ENCODE measurements at places on chromosomes 1 and 21.

DNA sequence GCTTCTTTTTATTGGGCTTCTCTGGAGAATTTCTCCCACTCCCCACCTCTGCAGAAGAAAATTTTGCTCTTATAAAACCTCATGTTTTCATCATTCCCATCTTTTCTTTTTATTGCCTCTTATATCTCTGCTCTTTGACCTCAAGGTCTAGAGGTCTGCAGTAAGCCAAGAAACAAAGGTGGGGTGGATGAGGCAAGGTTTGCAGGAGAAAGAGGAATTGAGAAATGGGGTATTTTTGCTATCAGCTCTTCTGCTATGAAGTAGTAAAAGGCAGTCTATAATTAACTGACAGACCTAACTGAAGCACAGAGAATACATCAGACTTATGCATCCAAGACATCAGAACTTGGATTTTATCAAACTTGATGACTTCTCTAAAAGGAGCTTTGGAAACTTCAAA is 22.9 kb downstream of the SYT11 start:
- DNase-seq = no peak

DNA sequence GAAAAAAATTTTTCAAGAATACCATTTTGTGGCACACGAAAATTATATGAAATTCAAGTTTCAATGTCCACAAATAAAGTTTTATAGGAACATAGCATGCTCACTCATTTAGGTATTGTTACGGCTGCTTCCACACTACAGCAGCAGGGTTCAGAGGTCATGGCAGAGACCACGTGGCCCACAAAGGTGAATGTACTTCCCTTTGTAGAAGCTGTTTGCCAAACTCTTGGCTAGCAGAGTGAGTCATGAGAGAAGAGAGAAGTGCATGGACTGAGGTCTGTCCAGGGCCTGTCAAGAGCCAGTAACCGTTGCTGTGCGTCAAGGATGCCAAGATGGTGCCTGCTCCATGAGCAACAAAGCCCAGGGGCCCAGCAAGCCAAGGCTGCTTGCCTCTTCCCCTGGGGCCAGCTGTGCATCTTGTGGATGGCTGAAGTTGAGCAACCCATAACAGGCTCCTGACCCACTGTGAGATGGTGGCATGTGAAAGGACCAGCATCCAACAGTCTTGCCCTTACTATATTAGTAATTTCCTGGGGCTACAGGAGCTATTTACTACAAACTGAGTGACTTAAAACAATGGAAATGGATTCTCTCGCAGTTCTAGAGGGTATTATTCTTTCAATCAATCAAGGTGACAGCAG is 64.8 kb upstream of the ATP5PO start:
- DNase-seq = peak; percentile 43

GRCh38 chr1:24720152-24720551 is 25.1 kb upstream of the CLIC4 start:
- no peak for DNase-seq

- no peak for DNase-seq
Measured at GRCh38 chr1:3327936-3328590, 126.4 kb upstream of the ARHGEF16 start.

DNA sequence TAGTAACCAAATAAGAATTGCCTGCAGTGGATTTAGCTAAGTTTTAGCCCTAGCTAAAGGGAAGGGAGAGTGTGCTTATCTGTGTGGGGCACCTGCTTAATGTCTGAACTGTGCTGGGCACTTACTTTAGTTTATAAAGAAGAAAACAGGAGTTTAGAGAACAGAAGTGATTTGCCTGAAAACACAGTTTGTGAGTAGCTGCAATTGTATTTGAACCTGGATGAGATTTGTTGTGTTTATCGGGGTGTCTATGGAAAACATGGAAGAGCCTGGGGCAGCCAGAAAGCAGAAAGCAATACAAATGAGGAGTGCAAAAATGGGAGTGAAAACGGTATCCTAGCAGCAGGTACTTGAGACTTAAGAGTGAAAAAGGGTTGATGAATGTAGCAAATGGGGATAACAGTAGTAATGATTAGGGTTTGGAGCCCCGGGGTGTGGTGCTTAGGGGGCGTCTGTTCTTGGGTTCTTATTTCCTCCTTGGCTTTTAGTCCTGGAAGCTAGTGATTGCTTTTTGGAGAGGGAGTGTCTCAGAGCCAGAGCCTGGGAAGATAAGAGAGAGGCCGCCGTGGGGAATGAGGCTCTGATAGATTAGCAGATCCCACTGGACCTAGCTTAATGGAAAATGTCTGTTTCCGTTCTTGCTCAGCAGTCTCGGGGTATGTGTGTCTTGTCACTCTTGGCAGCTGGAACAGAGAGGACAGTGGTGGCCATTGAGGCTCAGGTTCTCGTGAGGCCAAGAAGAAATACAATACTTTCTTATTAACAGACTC is 5.6 kb downstream of the PRCC start:
- no peak for DNase-seq

DNA sequence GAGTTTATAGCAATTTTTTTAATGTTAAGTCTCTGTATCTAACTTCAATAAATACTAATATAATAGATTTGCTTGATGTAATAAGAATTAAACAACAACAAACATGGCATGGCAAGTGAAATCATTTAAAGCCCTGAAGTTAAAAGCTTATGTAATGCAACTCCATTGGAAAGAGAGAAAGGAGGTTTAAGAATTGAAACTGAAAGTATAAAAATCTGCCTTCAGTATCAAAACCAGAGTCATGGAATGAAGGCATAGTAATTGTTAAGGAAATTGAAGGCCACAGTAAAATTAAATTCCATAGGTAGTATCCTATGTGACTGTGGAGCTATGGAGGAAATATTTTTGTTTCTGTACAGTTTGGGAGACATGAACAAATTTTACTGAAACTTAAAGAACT is 55.1 kb downstream of the PRDX6 start:
- peak; percentile 3 for DNase-seq

GRCh38 chr1:236289492-236290131 is 7.9 kb upstream of the ERO1B start:
- DNase-seq = no peak

- DNase-seq = peak; percentile 19
Measured at GRCh38 chr1:109498161-109498801, 4.4 kb downstream of the CYB561D1 start.

DNA sequence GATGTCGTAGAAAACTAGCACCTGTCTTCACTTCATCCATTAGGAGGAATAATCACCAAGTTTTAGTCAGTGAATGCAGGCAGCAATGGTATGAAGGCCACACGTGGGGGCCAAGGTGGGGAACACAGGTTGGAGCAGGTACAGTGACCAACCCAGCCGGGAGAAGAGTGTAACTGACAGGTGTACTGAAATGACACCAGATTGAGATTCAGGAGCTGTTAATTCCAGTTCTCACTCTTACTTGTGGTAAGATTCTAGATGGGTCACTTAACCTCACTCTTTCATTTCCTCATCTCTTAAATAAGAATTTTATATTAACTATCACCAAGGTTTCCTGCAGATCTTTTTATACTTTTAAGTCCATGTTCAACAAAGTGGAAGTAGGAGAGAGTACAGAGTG is 206.2 kb upstream of the PTBP2 start:
- no peak for DNase-seq

GRCh38 chr1:43344267-43344850 is 6.7 kb downstream of the MPL start:
- no peak for DNase-seq

DNA sequence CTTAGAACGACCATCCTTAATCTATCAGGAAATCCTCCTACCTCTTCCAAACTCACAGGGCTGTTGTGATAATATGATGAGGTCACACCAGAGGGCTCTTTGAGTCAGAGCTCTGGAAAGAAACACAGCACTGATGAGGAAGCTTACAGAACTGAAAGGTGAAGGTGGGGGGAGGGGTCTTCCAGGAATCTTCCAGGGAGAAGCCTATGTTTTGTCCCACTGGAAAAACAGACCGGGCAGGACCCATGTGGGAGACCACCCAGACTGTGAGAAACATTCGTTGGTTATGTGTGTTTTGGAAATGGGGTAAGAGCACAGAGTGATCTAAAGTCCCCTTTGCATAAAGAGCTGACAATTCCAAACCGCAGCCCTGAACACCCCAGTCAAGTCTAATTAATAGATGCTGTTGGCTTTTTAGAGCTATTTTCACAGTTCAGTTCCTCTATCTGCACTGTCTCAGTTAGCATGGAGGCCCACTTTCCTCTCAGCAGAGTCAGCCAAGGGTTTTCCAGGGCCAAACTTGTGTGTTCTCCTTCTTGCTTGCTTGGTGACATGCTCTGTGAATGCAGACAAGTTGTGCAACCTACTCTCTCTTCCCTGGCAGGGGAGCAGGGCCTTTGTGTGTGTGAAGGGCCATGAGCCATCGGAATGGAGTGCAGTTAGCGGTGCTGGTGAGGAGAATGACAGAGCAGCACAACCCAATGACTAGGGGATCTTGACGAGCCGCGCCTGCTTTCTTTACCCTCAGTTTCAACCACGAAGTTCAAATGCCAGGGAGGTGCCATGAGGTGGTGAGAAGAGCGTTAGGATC is 12.3 kb downstream of the PHLDA3 start:
- no peak for DNase-seq
